PC-3 (cell line): ENCODE measurements at places on chromosomes 6 and 20. TPM values are rescaled to one million over a fixed set of nuclear protein-coding genes. Genes with fewer than 3 reads are reported as not detected.

IPCEF1 gene
- total RNA-seq = 0.12 and 0.29 TPM in 2 replicates

SIRPB2 gene
- total RNA-seq = 0.52 and 2.1 TPM in 2 replicates

USP49 gene
- 2.3 and 5.7 TPM in 2 replicates for total RNA-seq

RNGTT gene
- 15.7 and 16.1 TPM in 2 replicates for total RNA-seq

WFDC10B gene
- not detected in 2 replicates for total RNA-seq

WFDC5 gene
- total RNA-seq = not detected in 2 replicates

LAMA2 gene
- 0.17 and 0.22 TPM in 2 replicates for total RNA-seq

CTCFL gene
- total RNA-seq = not detected in 2 replicates

TRAPPC3L gene
- total RNA-seq = not detected in 2 replicates

HSPA12B gene
- not detected in 2 replicates for total RNA-seq

EIF6 gene
- 292 and 294 TPM in 2 replicates for total RNA-seq

COL11A2 gene
- 0.58 and 0.63 TPM in 2 replicates for total RNA-seq

ZC2HC1B gene
- total RNA-seq = not detected in 2 replicates

ENPP5 gene
- 0.04 TPM in 1 of 2 replicates, not detected in the other for total RNA-seq

PDE7B gene
- total RNA-seq = not detected in 2 replicates

TFAP2D gene
- not detected in 2 replicates for total RNA-seq

CLVS2 gene
- total RNA-seq = not detected in 2 replicates

NT5E gene
- 9.0 and 15.8 TPM in 2 replicates for total RNA-seq

CASS4 gene
- 0.04 and 0.17 TPM in 2 replicates for total RNA-seq

FOXP4 gene
- total RNA-seq = 6.7 and 15.5 TPM in 2 replicates

FAM83C gene
- total RNA-seq = 0.12 TPM in 1 of 2 replicates, not detected in the other

DSN1 gene
- 36.3 and 39.8 TPM in 2 replicates for total RNA-seq

PAK5 gene
- total RNA-seq = not detected in 2 replicates

HSPA1L gene
- 0.26 and 0.69 TPM in 2 replicates for total RNA-seq

NKAIN4 gene
- total RNA-seq = not detected in 2 replicates

BPIFA1 gene
- not detected in 2 replicates for total RNA-seq

SAMD3 gene
- total RNA-seq = not detected in 2 replicates

TULP4 gene
- total RNA-seq = 21.5 and 29.5 TPM in 2 replicates
